ENCODE measurements at places on chromosomes 12 and 14.

GRCh38 chr14:74574090-74574433, 38.0 kb downstream of the LTBP2 start:
- DNase-seq: no peak

- DNase-seq: no peak
Measured at GRCh38 chr12:11621797-11622423, 27.6 kb upstream of the ETV6 start.

DNA sequence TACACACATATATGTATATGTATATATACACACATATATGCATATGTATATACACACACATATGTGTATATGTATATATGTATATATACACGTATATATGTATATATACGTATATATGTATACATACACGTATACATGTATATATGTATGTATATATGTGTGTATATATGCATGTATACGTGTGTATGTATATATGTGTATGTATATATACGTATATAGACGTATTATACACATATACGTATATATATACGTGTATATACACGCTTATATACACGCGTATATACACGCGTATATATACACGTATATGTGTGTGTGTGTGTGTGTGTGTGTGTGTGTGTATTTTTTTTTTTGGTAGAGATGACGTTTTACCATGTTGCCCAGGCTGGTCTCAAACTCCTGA, 32.9 kb upstream of the ZNF740 start:
- no peak for DNase-seq

DNA sequence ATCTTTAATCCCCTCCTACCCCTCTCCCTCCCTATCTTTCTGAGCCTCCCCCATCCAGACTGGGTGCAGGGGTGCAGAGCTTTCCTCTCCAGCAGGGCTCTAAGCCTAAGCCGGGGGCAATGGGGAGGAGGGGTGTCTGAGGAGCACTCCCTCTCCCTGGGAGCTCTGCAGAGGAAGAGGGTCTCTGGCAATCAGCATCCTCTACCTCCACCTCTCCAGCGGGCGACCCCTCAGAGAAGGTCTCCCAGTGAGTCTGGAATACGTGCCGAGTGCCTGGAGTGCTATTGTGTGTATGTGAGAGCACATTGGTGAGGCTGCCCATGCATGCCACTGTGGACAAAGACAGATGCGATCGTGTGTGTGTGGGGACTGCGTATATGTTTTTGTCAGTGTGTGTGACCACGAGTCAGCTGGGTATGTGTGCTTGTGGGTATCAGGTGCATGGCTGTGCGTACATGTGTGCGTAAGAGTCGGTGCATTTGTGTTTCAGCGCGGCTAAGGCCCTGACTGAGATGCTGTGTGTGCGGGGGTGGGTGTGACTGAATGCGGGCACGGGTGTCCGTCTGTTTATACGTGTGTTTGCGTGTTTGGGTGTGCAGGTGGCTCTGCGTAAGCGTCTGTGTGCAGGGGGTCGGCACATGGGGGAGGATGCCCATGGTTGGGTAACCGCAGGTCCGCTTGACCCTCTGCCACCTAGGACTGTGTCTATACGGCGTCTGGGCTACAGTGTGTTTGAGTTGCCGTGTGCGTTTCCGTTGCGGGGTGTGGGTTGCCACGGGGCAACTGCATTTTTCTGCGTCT, 905 bp upstream of the DLK1 start:
- no peak for DNase-seq

- no peak for DNase-seq
Measured at GRCh38 chr12:44677724-44678123, 198.4 kb downstream of the NELL2 start.

DNA sequence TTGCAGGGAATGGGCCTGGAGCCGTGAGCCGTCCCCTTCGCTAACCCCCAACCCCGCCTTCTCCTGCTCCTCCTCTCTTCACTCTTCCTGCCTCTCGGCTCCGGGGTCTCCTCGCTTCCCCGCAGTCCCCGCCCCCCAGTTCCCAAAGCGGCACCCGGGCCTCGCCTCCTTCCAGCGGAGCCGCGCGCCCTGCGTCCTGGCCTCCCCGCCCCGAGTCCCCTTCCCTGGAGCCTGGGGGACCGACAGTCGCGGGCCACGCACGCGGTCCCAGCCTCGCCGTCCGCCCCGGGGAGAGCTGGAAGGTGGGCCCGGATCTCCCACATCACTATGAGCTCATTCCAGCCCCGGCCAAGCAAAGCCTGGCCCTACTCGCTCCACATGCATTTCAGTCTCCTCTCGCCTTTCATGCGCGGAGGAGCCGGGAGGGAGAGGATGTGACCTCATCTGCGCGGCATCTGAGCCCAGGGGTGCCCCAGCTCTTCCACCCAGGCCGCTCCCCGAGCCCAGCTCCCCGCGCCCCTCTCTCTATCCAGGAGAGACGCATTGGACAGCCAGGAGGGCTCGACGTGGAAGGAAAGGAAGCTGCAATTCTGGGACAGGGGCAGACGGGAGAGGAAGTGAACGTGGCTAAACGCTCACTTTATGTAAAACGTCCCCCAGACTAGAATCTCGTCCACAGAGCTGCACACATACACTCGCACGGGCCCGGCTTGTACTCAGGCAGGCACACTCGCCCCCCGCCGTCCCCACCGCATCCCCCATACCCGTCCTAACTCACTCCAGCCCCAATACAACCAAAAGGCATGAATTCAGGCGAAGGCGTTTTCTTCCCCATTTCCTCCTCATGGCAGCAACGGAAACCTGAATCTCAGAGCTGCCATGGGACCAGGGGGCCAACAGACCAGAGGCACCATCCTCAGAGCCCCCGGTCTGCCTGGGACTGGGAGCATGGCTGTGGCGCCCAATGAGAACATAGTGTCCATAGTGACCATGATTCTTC, 108.7 kb upstream of the CCND2 start:
- no peak for DNase-seq
